T-helper 1 cell (primary cell): ENCODE measurements at places on chromosomes 12 and 14.

- peak; percentile 62 for DNase-seq
These were observed 226.1 kb downstream of the CHST11 start for GRCh38 chr12:104682790-104683279.

GRCh38 chr14:92039063-92039718 is 668 bp downstream of the TRIP11 start:
- peak; percentile 5 for DNase-seq

DNA sequence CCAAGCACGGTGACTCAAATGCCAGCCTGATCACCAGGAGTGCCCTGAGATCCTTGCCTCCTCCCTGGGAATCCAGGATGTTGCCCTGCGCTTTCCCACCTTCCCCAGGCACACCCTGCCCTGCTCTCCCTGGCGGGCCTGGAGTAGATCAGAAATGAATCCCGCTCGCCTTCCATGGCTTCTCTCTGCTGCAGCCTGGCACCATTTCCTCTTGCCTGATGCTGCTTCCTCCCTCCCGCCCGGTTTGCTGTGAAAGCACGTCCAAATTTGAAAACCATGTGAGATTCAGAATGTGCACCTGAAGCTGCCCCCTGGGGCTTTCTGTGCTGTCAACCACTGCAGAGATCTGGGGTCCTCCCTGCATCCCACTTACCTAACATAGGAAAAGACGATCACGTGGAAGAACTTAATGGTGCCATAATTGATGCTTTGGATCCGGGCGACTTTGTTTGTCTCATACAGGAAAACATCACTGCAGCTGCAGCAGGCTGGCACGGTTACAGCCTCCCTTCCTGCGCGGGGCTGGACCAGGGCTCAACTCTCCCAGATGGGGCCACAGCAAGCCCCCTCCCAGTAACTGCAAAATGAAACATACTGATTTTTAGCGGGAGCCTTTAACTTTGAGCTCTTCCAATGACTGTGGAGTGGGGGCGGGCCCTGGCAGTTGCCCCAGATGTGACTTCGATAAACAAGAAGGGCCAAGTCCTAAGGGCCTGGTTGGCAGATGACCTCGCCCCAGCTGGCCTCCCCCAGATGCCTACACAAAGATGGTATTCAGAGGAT is 24.9 kb upstream of the C12orf76 start:
- DNase-seq: no peak

GRCh38 chr12:90585640-90586304 is 369.2 kb downstream of the CCER1 start:
- no peak for DNase-seq

DNA sequence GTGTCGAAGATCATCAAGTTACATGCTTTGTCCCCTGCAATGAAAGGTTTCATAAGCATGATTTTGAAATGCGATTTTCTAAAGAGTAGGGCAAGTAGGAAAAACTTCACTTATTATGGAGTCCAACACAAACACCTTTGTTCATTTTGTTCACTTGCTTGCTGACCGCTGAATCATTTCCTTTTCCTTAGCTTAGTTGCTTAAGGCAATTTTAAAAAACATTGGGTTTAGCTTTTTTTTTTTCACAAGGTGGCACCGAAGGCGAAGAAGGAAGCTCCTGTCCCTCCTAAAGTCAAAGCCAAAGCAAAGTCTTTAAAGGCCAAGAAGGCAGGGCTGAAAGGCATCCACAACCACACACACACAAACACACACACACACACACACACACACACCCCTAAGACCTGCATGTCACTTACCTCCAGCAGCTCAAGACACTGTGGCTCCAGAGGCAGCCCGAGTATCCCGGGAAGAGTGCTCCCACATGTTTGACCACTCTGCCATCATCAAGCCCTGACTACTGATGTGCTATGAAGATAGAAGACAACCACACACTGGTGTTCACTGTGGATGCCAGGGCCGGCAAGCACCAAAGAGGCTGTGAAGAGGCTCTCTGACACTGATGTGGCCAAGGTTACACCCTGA is 11.4 kb downstream of the MANSC1 start:
- DNase-seq: no peak

GRCh38 chr14:53609009-53609408 is 347.6 kb downstream of the BMP4 start:
- DNase-seq: no peak

DNA sequence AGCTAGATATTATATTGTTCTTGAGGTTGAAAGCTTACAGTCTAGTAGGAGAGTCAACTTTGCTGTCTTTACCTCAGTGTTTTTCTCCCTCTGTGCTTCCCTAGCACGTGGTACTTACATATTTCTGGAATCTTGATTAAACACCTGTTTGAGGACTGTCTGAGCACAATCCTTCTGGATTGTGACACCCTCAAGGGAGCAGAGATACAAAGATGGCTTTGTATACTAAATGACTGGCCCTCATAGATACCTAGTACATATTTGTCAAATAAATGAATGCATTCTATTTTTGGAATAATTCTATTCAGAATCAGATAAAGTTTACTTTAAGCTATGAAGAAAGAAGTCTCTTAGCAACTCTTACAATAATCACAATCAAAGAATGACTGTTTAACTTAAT is 113.3 kb downstream of the LRRK2 start:
- DNase-seq: no peak

DNA sequence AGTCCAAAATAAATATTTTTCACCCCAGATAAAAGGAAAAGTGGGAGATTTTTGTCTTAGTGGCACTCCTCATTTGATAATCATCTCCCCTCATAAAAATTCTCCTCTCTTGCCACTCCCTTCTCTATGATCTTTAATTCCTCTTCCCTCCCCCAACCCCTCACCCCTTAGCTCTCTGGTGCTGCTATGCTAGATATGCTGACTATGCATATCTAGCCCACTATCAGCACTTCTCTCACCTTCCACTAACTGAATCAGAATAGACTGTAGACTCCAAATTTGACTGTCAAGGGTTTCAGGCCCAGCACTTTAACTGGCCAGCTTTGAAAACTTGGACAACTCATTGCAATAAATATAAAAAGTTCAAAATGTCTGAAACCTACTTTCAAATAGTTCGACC is 254.2 kb downstream of the ETNK1 start:
- DNase-seq: no peak

DNA sequence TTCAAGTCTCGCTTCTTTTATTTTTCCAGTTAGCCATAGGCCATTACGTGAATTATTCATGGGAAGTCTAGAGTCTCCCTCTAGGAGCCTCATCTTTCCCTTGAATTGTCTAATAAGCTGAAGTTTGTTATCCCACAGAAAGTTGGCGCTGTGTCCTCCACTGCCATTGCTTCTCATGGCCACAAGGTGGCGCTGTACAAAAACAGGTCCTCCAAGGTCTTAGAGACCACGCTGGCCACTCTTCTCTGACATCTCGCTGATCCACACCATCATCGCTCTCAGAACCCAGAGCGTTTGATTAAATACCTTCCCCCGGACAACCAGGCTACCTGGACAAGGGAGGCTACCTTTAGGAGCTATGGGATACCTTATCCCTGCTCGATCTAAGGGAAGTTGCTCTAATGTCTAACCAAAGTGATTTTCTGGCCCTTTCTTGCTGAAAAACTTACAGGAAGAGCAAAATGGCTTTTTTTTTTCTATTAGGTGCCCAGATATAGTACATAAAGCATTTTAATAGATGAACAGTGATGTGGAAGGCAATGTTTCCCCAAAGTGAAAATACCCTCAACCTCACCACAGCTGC is 110.0 kb downstream of the CCDC60 start:
- DNase-seq: no peak
